Hair follicle dermal papilla cell (primary cell): ENCODE measurements at places on chromosomes 2 and 18. TPM values are rescaled to one million over a fixed set of nuclear protein-coding genes. Genes with fewer than 3 reads are reported as not detected.

SERPINB8 gene
- 25.1 and 28.1 TPM in 2 replicates for total RNA-seq

RAX gene
- total RNA-seq = not detected in 2 replicates

MRPS5 gene
- total RNA-seq = 28.1 and 31.2 TPM in 2 replicates

ROCK1 gene
- 40.3 and 46.2 TPM in 2 replicates for total RNA-seq

LOXL3 gene
- 14.7 and 20.6 TPM in 2 replicates for total RNA-seq

ABCB11 gene
- total RNA-seq = under 0.01 TPM in 1 of 2 replicates, not detected in the other

TIMM21 gene
- total RNA-seq = 10.3 and 16.4 TPM in 2 replicates

HYCC2 gene
- total RNA-seq = 10.9 and 15.9 TPM in 2 replicates

IL18R1 gene
- 1.3 and 5.7 TPM in 2 replicates for total RNA-seq
